Omental fat pad (tissue), 4 donors: ENCODE measurements at places on chromosomes 3 and 15. TPM values are rescaled to one million over a fixed set of nuclear protein-coding genes. Genes with fewer than 3 reads are reported as not detected.

KCNH8 gene
- not detected for total RNA-seq

GRCh38 chr15:38176691-38177090 lies 75.9 kb upstream of the SPRED1 start:
- no peak for DNase-seq

DNA sequence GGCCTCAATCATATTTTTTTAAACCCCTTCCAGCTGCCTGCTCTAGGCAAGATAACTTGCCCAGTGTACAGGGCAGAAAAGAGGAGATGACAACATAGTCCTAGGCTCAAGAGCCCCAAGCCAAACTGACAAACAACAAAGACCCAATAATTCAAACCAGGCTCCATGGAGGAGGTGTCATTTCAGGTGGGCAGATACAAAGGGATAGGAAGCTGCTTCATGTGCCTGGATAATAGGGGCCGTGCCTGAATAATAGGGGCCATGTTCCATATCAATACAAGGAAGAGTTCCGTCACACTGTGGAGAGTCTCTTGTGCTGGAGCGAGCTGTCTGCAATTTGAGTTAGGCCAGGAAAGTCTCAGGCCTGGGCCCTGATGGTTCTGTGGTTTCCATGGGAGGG lies 35.4 kb upstream of the TRIM71 start:
- DNase-seq, result no peak

- DNase-seq, result peak; percentile 77
These were observed 3.3 kb downstream of the ANKRD63 start for GRCh38 chr15:40279437-40280141.

PCYT1A gene
- total RNA-seq, result 94.3 TPM

DNA sequence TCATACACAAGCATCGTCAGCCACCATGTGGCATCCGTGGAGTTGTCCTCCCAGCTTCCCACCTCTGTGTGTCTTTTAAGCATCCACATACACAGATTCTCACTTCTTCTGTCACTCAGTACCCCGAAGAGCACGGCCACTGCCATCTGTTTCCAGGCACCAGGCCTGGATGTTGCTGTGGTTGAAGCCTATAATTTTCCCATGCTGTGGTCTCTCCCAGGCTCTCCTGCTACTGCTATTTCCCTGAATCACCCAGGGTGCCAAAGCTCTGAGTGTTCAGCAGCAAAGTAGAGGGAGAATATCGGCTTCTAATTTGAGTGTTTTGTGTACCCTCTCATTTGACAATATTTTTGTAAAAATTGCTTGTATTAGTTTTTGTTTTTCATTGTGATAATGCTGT lies 265.7 kb downstream of the DIPK2A start:
- DNase-seq, result no peak

DNA sequence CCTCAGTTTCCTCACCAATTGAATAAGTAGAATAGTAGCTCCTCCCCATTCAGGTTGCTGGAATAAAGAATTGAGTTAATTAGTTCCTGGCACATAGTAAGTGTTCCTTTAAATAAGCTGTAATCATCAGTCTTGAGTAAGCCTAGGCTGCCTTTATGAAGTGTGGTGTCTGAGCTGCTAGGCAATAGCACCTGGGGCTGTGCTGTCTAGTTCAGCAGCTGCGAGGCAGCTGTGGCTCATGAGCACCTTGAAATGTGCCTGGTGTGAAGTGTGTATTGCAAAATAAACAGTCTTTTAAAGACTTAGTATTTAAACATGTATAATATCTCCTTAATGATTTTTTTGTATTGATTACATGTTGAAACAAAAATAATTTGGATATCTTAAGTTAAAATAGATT lies 77.6 kb downstream of the TOP2B start:
- no peak for DNase-seq

GRCh38 chr3:195105841-195106417 lies 165.0 kb downstream of the XXYLT1 start:
- no peak for DNase-seq

ANKRD63 gene
- not detected for total RNA-seq

ADGRG7 gene
- total RNA-seq, result not detected

DNA sequence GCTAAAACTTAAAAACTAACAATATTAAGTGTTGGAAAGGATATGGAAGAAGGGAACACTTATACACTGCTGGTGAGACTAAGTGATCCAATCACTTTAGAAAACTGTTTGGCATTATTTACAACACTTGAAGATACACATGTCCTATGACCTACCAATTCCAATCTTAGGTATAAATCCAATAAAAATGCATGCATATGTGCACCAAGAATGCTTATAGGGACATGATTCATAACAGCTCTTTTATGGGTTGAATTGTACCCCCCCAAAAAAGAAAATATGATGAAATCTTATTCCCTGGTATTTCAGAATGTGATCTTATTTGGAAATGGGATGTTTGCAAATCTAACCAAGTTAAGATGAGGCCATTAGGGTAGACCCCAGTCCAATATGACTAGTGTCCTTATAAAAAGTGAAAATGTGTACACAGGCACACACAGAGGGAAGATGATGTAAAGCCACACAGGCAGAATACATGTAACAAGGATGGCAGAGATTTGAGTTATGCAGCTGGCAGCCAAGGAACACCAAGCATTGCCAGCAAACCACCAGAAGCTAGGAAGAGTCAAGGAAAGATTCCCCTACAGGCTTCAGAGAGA lies 15.3 kb downstream of the CCR8 start:
- no peak for DNase-seq

DNA sequence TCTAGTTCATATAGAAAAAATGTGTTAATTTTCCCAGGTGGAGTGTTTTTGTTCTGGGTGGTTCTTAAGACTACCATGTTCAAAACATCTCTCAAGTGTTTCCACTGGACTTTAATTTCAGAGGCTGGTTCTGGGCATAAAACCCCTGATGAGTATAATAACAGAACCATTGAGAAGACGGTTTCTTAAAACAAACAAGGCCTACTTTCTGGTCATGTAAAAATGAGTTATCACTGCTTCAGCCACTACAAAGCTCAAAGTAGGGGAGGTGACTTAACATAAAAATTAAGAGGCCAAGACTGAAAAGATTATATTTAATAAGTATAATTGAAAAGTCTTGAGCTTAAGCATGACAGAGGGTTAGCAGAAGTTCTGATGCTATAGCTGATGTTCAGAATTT lies 33.8 kb downstream of the RYR3 start:
- no peak for DNase-seq

DNA sequence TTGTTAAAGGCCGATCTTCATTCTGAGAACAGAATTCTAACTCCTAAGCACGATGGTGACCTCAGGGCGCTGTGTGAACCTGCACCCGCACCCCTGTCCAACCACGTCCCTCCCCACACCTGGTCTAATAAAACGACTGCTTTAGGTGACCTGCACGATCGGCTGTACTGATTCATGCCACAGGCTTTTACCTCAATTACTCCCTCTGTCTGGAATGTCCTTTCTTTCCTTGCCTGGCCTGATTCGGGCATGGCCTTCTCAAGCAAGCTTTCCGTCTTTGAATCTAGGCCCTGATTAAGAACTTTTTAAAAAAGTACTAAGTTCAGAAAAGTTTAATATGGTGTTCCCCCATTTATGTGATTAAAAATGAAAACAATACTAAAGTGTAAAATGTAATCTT lies 842 bp upstream of the U2SURP start:
- no peak for DNase-seq

GRCh38 chr3:50926868-50927267 lies 252.1 kb downstream of the DOCK3 start:
- DNase-seq, result no peak

DNA sequence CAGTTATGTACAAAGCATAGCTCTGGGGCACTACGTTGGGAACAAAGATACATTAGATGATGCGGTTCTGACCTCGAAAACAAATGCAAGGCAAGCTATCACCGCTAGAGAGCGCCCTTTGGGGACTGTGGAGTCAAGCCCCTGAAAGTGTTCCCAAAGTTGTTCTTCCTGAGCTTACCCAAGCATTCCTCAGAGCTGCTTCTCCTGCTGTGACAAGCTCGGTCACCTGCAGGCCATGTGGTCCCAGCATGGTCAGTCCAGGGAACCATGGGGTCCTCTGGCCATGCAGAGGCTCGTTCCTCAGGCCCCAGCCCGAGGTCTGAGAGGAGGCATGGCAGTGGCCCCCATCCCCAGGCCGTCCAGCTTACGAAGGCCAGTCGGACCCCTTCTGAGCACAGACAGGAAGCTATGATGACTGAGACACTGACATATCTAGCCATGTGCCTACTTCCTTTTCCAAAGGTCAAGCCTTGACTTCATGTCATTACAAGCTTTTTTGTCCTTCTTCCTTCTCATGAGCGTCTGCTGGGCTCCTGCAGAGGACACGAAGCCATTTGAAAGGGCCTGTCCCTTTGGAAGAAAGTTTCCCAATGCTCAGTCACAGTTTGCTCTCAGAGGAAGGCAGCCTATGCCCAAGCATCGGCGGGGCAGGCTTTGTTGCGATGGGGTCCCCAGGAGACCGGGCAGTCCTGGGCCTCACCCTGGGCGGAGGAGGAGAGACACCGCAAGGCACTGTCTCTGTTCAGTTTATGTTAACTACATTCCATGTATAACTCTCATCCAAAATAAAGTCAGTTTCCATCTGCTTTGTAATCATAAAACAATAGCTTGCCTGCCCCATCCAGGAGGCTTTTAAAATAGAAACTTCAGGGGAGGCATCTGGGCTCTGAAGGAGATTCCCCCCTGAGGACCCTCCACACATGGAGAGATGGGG lies 79.3 kb downstream of the ATP10A start:
- DNase-seq, result no peak

DNA sequence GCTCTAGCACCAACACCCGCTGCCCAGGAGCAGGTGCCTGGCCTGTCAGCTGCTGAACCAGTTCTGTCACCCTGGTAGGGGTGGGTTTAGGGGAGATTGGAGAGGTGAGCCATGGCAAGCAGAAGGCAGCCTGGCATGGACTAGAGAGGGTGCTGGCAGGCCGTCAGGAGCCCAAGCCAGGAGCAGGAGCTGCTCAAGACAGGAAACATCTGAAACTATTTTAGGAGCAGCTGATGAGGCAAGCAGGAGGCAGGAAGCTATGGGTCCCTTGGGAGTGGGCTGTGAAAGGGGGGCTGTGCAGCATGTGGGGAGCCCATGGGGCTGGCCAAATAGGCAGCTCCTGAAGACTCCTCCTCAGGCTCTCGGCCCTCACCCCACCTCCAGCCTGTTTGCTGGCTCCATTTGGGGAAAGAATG lies 2.3 kb downstream of the INKA1 start:
- no peak for DNase-seq

GRCh38 chr3:158106766-158107471 lies 699 bp upstream of the SHOX2 start:
- DNase-seq, result no peak

DNA sequence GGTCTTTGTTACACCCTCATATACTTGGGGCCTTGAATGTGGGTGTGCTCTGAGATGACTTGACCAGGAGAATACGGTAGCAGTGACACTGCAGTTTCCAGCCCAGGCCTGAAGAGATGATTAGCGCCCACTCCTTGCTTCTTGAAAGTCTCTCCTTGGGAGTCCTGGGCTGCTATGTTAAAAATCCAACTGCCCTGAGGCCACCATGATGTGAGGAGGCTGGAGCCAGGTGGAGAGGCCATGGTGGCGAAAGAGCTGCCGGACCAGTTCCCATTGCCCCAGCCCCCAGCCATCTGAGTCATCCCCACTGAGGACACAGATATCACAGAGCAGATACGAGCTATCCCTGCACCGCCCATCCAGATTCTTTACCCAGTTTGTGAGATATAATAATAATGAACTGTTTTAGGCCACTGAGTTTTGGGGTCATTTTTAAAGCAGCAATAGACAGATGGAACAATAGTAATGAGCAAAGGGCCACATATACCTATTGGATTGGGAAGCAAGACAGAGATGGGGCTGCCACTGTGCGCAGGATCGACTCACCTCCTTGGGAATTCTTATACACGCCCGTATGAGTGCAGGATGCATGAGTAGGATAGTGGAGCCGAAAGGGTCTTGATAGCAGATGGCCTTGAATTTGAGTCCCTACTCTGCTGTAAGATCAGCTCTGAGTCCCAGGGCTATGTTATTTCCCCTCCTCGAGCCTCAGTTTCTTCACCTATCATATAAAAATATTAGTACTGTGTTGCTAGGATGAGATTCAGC lies 12.1 kb upstream of the GATA2 start:
- DNase-seq, result no peak

GCNT3 gene
- total RNA-seq, result not detected

GOLGA8G gene
- total RNA-seq, result not detected

DNA sequence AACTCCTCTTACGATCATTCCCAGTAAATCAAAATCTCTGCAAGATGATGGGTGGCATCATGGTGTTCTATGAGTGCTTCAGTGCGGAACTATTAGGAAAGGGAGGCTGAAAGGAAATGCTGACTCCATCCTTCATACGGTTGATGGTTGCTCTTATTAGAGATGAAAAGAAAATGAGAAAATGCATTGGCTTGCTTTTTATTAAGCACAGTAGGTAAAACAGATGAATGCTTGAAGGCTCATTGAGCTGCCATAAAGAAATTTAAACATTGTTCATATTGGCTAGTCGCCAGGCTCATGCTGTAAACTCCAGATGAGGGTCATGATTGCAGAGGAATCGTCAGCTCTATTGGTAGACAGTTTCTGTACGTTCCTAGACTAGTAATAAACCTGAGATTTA lies 115.8 kb downstream of the EPHA3 start:
- DNase-seq, result no peak

AGTR1 gene
- total RNA-seq, result 35.2 TPM

- no peak for DNase-seq
These were observed 67.4 kb downstream of the RBMS3 start for GRCh38 chr3:29348316-29348715.

DNA sequence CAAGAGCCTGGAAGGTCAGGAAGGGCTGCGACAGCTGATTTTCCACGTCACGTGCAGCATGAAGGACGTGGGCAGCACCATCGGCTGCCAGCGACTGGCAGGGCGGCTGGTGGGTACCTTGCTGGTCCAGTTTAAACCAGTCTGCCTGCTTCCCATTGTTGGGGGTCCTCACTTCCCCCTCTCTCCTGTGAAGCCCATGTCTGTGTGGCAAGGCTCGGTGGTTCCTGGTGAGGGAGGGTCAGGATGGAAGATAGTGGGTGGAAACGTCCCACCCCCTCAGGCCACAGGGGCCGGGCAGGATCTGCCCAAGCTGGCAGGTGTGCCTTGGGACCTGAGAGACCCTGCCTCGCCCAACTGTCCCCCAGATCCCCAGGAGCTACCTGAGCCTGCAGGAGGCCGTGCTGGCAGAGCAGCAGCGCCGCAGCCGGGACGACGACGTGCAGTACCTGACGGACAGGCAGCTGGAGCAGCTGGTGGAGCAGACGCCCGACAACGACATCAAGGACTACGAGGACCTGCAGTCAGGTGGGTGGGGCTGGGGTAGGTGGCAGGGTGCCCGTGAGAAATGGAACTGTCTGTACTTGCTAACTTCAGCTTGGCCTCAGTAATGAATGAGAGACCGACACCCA lies 108.2 kb downstream of the LRRK1 start:
- DNase-seq, result peak; percentile 14

GPR156 gene
- total RNA-seq, result 0.75 TPM

DNA sequence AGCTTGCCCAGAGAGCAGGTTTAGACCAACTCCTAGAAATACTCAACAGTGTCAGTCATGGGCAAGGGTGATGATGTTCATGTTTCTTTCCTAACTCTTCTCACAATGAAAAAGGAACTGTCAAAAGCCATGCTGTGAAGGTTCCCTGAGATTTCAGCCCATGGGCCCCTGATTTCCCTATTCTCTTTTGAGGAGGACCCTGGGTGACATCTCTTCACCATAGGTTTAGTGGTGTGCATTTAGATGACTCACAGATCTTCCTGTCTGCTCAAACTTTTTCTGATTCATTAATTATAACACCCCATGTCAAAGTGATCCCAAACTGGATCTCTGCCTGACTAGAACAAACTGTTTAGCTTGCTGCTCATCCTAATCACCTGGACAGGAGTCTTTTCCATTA lies 108.0 kb downstream of the BBX start:
- no peak for DNase-seq

GRCh38 chr3:44894485-44894884 lies 20.1 kb downstream of the TGM4 start:
- no peak for DNase-seq

ATP13A5 gene
- not detected for total RNA-seq

IDH2 gene
- 38.0 TPM for total RNA-seq
